ENCODE measurements at places on chromosomes 7 and 10.

DNA sequence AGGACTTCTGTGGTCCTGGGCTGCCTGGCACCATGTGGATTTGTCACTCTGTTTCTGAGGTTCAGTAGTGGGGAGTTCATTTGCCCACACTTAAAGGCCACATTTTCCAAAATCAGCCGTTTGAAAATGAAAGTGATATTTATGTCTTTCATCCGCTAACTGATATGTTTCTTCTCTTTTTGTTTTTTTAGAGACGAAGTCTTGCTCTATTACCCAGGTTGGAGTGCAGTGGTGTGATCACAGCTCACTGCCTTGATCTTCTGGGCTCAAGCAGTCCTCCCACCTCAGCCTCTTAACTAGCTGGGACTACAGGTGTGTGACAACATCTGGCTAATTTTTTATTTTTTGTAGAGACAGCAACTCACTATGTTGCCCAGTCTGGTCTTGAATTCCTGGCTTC lies 58.6 kb downstream of the EBLN1 start:
- DNase-seq = no peak

DNA sequence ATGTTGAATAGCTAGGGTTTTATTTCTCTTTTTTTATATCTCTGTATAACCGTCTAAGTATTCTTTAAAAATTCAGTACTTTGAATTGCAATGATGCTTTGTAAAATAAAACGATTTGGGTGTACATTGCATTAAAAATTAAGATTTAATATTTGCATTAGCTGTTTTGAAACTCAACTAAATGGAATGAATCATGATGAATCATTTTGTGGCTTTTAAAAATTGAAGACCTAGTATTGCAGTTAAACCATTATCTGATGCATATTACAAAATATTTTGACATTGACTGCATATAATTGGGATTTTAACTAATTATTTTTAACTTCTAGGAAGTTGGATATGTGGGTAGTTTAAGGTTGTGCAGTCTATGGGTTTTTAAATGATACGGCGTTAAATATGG lies 314.0 kb downstream of the CDK14 start:
- DNase-seq = no peak

DNA sequence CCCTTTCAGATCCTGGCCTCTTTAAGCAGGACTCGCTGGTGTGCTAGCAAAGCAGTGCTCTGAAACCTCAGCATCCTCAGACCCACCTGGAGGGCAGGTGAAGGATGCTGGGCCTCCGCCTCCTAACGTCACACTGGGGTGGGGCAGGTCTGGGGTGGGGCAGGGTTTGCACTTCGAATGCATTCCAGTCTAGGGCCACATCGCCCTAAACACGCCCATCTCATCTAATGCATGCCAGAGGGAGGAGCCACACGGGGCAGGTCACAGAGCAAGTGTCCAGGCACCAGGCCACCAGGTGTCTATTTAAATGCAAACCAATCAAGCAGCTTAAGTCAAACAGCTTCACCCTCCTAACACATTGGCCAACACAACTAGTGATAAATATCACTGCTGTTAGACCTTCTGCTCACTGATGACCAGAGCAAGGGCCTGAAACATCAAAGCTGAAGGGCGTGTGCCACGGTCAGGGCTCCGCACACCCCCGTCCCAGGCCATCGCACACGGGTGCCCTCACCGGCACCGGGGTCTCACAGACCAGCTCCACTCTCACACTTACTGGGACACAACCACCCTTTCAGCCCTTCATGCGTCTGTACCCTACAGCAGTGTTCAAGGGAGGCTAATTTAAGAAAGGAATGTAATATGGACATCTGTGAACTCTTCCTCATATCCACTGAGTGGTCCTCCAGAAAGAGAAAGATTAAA lies 47.1 kb downstream of the DIP2C start:
- DNase-seq = no peak

GRCh38 chr10:79027147-79028055 lies 41.4 kb upstream of the ZMIZ1 start:
- DNase-seq = no peak

- DNase-seq = peak; percentile 53
Observed at GRCh38 chr7:151059367-151060112, at the start of gene SLC4A2. TSS of gene SLC4A2 (plus strand) at chr7:151059589. CDS start at chr7:151061988, 2,399 bp downstream.

GRCh38 chr7:3206771-3207191 lies 94.3 kb upstream of the SDK1 start:
- DNase-seq = no peak

DNA sequence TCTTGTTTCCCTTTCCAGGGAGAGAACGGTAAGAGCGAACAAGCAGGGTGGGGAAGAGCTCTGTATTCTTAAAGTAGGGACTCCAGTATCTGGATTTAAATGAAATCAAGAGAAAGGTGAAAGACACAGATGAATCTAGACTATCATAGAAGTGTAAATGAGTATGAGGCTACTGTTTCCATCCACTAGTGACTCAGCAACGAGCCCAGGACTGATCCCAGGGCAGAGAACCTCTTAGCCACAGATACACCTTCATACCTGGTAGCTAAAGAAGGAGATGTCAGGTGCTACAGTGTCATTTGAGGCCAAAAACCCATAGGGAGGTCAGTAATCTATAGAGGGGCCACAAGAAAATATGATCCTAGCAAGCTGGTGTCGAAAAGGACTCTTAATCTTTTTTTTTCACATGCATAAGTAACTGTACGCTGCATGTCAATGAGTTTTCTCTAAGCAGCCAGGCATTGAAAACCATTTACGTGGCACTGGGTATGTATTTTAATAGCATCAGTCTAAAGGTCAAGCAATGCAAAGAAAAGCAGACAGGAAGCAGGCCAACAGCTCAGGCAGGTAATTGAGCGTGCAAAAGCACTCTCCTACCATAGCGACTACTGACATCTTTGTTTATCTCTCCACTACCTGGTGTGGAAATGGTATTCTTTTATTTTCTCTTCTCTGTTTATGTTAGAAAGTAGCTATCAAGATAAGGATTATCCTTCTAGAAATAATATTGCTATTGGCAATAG lies 91.5 kb upstream of the EGR2 start:
- peak; percentile 46 for DNase-seq

DNA sequence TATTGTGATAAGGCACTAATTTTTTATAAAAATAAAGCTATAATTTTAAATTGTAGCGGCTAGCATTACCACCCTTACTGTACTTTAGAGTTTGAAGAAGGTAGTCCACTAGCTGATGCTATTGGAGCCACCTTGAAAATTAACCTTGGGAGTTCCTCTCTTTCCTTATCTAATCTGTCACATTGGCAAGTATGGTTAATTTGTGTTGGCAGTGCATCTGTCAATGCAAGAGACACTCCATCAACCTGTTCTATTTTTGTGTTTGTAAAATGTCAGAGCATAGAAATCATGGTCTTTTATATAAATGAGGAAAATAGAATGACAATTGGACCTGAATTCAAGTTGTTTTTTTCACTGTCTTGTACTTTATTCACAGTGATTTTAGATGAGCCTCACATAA lies 20.5 kb downstream of the GLCCI1 start:
- DNase-seq = no peak

DNA sequence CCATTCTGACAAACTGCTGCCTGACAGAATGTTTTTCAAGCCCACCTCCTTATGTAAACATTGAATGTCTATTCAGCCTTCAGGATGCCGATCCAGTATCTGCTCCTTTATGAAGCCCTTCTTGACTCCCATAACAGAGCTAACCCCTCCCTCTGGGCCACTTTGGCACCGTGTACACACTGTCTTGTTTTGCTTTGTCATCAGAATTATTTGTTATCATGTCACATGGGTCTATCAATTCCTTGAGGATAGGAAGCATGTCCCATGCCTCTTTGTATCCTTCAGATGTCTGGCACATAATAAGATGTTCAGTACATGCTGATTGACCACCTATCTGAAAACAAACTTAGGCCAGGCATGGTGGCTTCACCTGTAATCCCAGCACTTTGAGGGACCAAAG lies 92.3 kb downstream of the PRLHR start:
- DNase-seq = no peak

- no peak for DNase-seq
Observed at GRCh38 chr7:139767561-139767982, 10.2 kb downstream of the HIPK2 start.

GRCh38 chr7:123499211-123499970 lies 35.0 kb downstream of the IQUB start:
- no peak for DNase-seq

GRCh38 chr7:24971333-24972165 lies 8.4 kb downstream of the OSBPL3 start:
- no peak for DNase-seq

- DNase-seq = no peak
Observed at GRCh38 chr10:5945561-5946418, 31.6 kb downstream of the IL15RA start.

DNA sequence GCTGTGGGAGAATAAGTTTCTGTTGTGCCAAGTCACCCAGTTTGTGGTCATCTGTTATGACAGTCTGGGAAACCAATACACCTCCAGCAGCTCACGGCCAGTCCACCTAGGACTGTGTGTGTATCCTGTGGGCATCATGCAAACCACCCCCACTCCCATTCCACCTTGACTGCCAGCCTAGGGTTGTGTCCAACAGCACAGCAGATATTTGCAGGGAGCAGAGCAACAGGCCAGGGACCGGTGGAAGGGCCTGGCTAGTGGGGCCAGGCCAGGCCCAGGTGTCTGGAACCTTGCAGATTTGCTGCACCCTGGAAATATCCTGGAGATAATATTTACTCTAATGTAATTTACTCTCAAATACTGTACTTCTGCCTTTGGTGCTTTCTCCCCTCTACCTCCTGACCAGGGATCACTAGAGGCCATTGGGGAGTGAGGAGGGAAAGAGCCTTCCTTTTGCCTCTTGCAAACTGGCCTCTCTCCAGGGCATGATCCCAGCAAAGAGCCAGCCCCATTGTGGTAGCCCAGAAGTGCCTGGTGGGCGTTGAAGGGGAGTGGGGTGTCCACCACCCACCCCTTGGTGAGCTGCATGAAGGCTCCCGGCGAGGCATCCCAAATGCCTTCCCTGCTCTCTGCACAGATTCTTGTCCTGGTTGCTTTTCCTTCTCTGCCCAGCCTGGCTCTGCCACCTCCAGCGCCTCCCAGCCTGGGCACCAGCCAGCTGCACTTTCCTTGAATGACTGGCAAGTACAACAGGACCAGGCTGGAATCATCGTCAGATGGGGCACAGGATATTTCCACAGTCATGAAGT lies 15.2 kb upstream of the TPST1 start:
- no peak for DNase-seq

- DNase-seq = no peak
Observed at GRCh38 chr7:39622609-39623008, 763 bp upstream of the RALA start.

GRCh38 chr7:108424013-108424412 lies 32.2 kb downstream of the NRCAM start:
- DNase-seq = peak; percentile 31

DNA sequence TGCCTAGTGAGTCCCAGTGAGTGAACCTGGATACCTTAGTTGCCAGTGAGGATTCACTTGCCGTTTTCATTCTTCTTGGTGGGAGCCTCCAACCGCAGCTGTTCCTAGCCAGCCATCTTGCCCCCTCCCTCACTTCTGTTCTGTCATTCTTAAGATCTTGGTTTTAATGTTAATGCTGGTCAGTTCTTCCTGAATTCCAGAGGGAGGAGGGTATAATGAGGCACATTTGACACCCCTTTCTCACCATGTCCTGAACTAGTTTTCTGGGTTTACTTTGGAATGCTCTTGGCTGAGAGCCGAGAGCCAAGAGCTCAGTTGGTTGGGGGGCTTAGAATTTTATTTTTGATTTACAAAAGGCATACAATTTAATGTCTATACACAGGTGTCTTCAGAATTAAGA lies 78.5 kb upstream of the ADCY1 start:
- no peak for DNase-seq

DNA sequence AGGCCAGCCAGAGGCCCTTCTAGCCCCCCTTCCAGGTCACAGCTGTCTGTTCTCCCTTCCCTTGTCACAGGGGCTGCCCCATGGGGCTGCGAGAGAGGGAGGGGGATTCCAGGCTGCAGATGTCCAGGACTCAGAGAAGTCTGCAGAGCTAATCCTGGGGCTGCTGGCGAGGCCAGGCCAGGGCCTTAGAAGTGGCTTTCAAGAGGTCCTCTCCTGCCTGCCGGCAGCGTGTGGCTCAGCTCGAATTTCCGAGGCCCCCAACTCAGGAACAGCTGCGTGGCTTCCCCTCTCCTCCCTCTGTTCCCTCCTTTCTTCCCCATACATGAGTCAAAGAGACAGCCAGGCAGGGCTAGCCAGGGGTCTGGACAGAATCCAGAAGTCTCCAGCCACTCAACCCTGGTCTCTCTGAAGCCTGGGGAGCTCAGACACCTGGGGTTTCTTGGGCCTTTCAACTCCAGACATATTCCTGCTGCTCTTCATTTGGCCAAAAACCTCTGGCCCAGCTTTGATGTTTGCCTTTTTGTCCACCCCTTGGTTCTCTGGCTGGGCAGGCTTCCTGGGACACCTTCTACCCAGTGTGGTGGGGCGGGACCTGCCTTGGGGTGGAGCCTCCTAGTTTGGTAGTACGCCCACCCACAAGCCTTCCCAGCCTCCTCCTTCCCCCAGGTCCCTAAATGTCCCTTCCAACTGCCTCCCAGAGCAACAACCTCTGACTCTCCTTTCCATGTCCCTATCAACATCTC lies 21.8 kb upstream of the EIF5AL1 start:
- DNase-seq = no peak

DNA sequence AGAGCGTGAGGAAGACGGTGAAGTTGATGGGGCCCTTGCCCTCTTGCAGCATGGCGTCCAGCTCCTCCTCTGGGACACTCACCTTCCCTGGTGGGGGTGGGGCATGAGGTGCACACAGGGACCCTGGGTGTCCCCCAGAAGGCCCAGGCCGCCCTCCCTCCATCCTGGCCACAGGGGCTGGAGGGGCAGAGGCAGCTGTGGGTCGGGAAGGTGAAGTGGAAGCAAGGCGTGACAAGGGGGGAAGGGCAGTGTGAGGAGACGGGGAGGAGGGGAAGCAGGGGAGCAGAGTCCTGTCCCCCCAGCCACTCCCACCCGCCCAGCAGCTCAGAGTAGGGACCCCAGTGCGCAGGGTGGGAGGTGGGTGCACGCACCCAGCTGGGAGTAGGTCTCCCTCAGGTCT lies 791 bp downstream of the MYL7 start:
- DNase-seq = no peak

- no peak for DNase-seq
Observed at GRCh38 chr7:50644114-50644513, 78.9 kb upstream of the DDC start.

- no peak for DNase-seq
Observed at GRCh38 chr10:127506094-127506493, 43.0 kb upstream of the NPS start.

- DNase-seq = no peak
Observed at GRCh38 chr7:38002689-38003088, 82.2 kb downstream of the EPDR1 start.

- DNase-seq = no peak
Observed at GRCh38 chr10:132839061-132839460, 53.1 kb upstream of the NKX6-2 start.

- DNase-seq = no peak
Observed at GRCh38 chr7:82726038-82726800, 282.6 kb upstream of the CACNA2D1 start.

DNA sequence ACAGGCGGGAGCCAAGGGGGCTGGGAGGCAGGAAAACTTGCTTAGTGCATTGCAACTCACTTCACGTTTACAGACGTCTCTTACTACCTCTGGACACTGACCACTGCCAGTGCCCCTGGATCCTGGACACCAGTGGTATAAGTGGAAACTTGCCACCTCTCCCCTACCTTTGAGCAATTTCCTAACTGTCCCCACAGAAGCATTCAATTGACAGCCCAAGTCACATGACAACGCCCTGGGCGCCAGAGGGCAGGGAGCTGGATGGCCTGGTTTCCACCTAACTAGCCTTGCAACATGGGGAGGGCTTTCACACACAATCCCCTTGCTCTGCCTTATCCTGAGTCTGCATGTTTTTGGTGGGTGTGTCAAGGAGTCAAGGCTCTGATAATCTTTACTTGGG lies 113.8 kb downstream of the DYNC2I1 start:
- DNase-seq = no peak

GRCh38 chr7:26688388-26688787 lies 176.0 kb downstream of the SKAP2 start:
- DNase-seq = peak; percentile 72

Measured in NCI-H526 treated with DMSO at 0.1 percent for 48 hours (cell line).